Right renal cortex interstitium (tissue), 3 donors: ENCODE measurements at places on chromosomes 12 and 14. TPM values are rescaled to one million over a fixed set of nuclear protein-coding genes. Genes with fewer than 3 reads are reported as not detected.

GRCh38 chr12:26749781-26750180, 83.2 kb downstream of the ITPR2 start:
- DNase-seq: no peak

DNA sequence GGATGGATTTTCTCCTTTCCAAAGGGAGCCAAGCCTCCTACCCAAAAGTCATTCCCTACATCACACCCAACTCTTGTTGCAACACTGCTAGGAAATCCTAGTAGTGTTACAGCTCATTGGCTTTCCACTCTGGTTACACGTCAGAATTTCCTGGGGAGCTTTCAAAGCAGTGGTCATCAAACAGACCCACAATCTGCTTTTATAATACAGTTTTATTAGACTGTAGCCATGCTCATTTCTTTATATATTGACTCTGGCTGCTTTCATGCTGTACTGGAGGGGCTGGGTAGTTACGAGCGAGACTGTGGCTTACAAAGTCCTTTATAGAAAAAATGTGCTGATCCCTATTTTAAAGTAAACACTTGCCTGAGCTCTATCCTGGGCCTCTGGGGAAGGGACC, 34.3 kb downstream of the ZFYVE26 start:
- no peak for DNase-seq

Gene NGB
- not detected for polyA plus RNA-seq

DNA sequence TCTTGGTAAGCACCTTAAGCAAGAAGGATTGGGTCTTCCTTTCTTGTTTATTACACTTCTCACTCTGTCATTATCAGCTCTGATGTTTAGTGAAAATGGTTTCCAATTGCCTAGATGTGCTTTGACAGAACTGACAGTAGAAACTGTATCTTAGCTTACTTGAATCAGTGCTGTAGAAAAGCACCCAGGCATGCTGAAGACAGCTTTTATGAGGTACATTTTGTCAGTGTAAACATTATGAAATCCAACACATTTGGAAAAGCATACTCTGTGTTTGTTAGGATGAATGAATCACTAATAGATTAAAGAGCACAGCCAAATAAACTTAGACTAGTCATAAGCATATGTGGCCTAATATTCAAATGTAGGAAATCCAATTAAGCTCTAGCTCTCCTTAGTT, 290.2 kb upstream of the NPAS3 start:
- DNase-seq: no peak

- no peak for DNase-seq
Measured at GRCh38 chr14:95496111-95496681, 20.3 kb downstream of the SYNE3 start.

- no peak for DNase-seq
Measured at GRCh38 chr12:64568298-64568697, 42.0 kb upstream of the RASSF3 start.

GRCh38 chr12:76998908-76999556, 66.3 kb downstream of the E2F7 start:
- no peak for DNase-seq

DNA sequence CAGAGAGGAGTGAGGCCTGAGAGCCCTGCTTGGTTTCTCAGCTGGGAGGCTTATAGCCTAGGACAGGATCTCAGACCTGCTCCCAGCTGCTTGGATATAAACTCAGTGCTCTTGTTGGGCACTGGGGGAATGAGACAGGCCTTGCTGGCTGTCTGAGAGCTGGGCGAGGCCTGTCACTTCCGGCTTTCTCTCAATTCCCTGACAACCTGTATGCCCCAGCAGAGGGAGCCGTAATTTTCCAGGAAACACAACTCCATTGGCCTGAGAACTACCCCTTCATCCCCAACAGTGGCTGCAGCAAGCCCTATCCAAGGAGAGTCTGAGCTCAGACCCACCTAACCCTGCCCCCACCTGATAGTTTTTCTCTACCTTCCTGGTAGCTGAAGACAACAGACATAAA, 258.3 kb upstream of the STXBP6 start:
- DNase-seq: no peak

DNA sequence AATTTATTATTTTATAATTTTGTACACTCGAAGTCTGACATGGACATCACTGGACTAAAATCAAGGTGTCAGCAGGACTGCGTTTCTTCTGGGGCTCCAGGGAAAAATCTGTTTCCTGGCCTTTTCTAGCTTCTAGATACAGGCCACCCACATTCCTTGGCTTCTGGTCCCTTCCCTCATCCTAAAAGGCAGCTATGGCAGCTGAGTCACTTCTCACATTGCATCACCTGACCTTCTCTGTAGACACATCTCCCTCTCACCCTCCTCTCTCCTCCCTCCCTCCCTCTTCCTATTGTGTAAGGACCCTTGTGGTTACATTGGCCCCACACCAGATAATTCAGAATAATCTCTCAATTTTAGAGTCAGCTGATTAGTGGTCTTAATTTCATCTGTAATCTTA, 92.4 kb downstream of the RPS6KA5 start:
- no peak for DNase-seq

Gene ARMH4
- polyA plus RNA-seq: 80.2 TPM

Gene KLHL33
- polyA plus RNA-seq: 0.35 TPM

GRCh38 chr12:2152134-2152533, 99.3 kb downstream of the CACNA1C start:
- no peak for DNase-seq

GRCh38 chr14:50823051-50823761, 7.8 kb downstream of the NIN start:
- DNase-seq: no peak

- no peak for DNase-seq
Measured at GRCh38 chr12:47990351-47991105, 13.7 kb downstream of the COL2A1 start.

GRCh38 chr12:128543460-128543859, 276.5 kb downstream of the TMEM132C start:
- DNase-seq: no peak

- peak; percentile 6 for DNase-seq
Measured at GRCh38 chr12:22856178-22856577, 231.2 kb downstream of the ETNK1 start.

Gene P2RX2
- 1.1 TPM for polyA plus RNA-seq

- no peak for DNase-seq
Measured at GRCh38 chr12:54459355-54459754, 14.0 kb downstream of the GTSF1 start.

Gene GPD1
- polyA plus RNA-seq: 81.4 TPM

GRCh38 chr12:6215932-6216494, 15.8 kb downstream of the CD9 start:
- no peak for DNase-seq

DNA sequence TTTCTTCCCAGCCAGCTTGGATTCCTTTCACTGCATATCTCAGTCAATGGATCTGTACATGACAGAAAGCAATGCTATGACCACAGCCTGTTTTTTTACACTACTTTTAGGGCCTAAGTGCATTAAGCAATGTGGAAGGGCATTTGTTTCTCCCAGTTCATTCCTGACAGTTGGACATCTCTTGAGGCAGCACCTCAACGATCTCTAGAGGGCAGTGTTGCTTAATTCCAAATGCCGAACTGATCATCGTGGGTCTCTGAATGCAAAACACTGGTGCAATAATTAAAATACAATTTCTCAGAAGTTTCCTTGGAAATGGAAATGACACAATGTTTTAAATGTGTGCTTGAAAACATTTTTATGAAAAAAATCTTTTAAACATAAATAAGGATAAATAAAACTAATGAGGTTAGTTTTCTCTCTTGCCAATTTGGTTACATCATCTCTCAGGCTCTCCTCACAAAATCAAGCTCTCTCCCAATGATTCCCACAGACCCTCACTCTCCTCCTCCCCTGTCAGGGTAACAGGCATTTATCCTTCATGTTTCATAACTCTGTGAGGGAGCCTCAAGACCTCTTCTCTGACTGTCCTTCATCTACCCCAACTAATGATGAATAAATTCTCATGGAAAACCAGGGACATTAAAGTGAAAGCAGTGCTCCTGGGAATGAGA, 192.4 kb upstream of the SLC16A7 start:
- peak; percentile 40 for DNase-seq

DNA sequence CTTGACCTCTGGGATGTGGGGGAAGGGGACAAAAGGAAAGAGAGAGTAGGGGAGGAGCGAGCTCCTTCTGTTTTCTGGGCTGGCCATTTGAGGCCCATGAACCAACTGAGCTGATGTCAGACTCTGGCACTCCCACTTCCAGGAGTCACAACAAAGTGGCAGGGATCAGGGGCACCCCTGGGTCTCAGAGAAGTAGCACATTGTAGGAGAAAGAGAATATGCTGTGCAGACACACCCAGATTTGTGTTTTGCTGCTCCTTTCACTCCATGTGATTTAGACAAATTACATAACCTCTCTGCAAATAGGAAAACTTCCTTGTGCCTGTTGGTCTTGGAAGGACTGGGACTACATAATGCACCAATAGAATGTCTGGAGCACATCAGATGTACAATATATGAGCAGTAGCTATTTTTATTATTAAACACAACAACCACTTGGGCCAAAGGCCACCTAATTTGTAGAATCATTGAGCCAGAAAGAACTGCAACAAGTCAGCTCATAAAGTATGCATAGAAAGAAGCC, 265.5 kb downstream of the ZFP36L1 start:
- no peak for DNase-seq

Gene SLC39A9
- 88.0 TPM for polyA plus RNA-seq

Gene DDX23
- polyA plus RNA-seq: 106 TPM

Gene CHMP4A
- 61.2 TPM for polyA plus RNA-seq

- DNase-seq: no peak
Measured at GRCh38 chr14:100740929-100741328, 14.2 kb downstream of the DLK1 start.

DNA sequence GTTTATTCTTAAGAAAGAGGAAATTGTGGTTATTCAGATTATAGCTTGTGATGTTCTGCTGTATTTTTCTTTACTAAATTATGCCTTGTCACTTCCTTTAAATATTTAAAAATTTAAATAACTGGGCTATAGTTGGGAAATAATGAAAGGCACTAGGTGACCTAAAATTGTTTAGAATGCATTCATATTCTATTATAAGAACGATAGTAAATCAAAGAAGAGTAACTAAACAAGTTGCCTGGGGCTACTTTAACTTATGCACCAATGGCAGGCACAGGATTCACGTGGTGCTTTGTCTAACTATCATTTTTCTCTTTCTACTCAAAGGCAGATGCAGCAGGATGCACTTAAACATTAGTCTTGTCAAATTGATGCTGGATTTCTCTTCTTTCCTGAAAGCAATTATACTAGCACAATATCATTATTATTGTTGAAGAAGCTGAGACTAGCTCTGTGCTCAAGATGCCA, 190.7 kb upstream of the PPFIA2 start:
- DNase-seq: no peak

DNA sequence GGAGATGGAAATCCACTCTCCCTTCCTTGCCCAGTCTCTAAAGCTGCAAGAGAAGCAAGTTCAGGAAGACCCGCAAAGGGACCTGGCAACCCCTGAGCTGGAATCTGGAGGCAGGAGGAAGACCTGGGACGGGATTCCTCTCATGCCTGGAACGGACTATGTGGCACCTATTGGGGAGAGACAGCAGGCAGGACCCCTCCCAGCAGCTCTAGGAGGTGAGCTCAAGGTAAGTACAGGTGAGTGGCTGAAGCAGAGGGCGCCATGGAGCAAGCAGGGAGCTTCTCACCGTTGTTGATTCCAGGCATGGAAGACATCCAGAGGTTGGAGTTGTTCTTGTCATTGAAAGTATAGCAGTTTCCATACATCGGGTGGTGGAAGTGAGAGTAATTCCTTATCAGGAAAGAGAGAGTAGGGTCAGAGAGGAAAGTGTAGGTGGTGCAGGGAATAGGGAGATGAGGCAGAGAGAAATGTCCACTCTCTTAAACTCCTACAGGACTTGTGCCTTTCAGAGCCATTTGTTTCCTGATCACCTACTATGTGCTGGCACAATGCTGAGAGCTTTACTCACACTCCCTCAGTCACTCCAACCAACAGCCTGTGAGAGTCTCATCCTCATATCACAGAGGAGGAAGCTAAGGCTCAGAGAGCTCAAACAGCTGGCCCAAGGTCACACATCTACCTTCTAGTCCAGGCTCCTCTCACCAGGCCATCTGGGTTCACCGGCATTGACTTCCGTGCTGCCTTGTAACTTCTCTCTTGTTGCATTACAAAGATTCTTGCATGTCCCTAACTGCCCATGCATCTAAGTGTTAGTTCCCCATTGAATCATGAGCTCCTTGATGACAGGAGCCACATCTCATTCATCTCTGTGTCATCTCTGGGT, 13.9 kb upstream of the TNFRSF1A start:
- no peak for DNase-seq

DNA sequence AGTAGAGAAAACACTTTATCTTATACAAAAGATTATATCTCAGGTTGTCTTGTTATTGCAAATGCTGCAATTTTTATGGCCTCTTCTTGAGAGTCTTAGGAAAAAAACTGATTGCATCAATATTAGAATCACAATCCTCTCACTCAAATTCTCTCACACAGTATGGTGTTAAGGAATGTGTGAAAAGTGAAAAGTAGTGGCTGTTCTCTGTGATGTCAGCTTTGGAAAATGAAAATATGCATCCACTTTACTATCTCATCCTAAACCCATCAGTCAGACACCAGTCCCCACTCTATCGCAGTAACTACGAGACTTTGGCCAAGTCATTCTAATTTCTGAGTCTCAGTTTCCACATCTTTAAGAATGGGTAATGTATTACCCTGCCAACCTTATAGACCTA, 32.6 kb upstream of the NTF3 start:
- DNase-seq: no peak

DNA sequence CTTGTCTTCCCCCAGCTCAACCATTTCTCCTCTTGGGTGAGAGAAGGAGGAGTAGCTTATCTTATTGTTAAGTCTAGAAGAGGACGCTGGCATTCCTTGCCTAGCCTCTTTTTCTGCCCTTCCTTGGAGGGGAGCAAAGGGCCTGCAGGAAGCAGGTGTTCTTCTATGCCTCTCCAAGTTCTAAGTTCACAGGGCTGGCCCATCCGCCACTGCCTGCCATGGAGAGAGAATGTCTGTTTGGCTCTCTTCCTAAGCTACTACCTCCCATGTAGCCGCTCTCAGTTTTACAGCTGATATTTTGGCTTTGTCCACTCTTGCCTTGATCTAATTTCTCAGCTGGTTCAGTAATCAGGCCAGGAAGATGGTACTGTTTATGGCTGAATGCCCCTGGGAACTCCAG, 201.2 kb downstream of the NTF3 start:
- no peak for DNase-seq

- DNase-seq: no peak
Measured at GRCh38 chr12:110796952-110797351, 49.8 kb upstream of the CCDC63 start.

- DNase-seq: no peak
Measured at GRCh38 chr12:49893753-49894750, 9.6 kb downstream of the FAIM2 start.

Gene INHBC
- 0.14 TPM for polyA plus RNA-seq

DNA sequence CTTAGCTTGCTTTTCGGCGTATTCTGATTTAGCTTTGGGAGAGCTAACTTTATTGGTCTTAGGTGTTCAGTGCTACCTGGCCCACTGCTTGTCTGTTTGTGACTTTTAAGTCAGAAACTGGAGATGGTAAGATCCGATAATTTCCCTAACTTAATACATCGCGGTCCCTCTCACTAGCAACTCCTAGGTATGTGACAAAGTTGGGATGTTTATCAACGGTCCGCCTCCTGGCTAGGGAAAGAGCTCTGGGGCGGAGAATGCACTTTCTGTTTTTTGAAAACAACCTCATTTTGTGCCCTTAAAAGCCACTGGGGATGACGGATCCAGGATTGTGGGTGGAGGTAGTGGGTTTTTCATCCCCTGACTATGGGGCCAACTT, 1.2 kb downstream of the CDKN1B start:
- no peak for DNase-seq

Gene VSX2
- 0.08 TPM for polyA plus RNA-seq

Gene TRPV4
- 11.2 TPM for polyA plus RNA-seq

Gene PRH2
- 0.48 TPM for polyA plus RNA-seq
